ENCODE measurements at places on chromosomes 3 and 15.

GRCh38 chr15:66580643-66581042 lies 14.8 kb upstream of the LCTL start:
- no peak for DNase-seq

DNA sequence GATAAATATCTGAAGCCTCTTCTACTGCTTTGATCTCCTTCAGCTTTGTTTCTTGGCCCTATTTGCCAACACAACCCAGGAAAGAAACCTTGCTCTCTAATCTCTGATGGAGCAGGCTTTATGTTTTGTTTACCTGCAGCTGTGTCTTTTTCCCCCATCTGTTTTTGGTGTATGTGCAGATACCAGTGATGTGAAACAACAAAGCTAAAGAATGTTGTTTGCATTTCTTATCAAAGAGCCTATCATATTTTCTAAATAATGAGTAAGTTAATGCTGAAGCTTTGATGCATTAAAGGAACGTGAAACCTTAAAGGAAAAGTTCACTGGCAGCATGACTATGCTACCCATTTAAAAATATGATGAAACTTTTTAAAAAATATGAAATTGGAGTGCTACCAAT lies 238.4 kb downstream of the NEK10 start:
- no peak for DNase-seq

- no peak for DNase-seq
Observed at GRCh38 chr3:4808637-4809036, 170.6 kb upstream of the BHLHE40 start.

- DNase-seq: no peak
Observed at GRCh38 chr3:125203731-125204130, 8.8 kb downstream of the SLC12A8 start.

DNA sequence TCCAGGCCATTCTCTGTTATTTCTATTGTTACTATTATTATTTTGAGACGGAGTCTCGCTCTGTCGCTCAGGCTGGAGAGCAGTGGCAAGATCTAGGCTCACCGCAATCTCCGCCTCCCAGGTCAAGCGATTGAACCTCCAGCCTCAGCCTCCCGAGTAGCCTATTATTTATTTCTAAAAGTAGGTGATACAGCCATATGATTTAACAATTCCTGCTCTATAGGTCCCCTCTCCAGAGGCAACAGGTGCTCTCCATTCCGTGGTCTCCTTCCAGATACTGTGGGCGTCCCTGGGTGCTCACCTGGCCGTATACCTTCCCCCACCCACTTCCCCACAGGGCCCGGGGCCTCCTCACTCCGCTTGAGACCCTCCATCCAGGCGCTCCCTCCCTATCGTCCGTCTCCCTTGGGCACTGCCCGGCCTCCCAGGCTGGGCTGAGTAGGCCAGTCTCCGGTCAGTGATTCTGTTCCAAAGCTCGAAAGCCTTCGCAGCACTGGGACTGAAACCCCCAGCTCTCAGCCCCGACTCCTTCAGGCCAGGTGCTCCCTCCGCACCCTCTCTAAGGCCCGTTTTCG lies 708 bp upstream of the PTPN23 start:
- DNase-seq: no peak

GRCh38 chr15:43281926-43282602 lies 15.3 kb upstream of the TGM5 start:
- DNase-seq: no peak

- DNase-seq: no peak
Observed at GRCh38 chr3:154783061-154783460, 297.1 kb upstream of the MME start.

GRCh38 chr3:30756218-30756617 lies 138.2 kb downstream of the GADL1 start:
- DNase-seq: no peak

DNA sequence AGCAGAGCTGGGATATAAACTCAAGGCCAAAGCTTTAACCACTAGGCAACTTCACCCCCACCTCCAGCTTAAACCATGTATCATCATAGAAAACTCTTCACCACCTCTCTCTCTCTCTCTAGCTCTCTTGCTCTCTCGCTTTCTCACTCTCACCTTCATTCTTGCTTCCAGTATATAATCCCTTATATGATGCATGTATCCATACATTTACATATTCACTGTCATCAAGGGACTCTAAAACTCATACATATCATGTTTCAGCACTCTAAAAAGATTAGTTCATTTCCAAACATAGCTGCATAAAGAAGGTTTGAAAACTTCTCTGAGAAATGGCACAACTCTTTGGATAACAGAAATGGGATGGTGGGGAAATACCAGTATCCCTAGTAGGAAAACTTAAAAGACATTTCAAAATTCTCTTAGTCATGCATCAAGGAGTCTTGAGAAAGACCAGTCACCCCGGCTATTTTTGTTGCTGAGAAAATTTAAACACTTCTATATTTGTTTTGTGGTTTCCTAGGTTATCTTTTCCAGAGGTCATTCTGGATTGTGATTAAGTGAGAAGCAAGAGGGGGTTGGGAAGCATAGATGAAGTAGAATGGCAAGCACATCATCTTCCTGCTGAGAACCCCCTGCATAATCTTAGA lies 447.8 kb upstream of the THBS1 start:
- no peak for DNase-seq

- no peak for DNase-seq
Observed at GRCh38 chr3:5784690-5785089, 597.2 kb downstream of the EDEM1 start.

All from CD4-positive, alpha-beta T cell treated with Interleukin-15 for 4 hours (primary cell).